B cell (primary cell): ENCODE measurements at places on chromosomes 13 and 19.

- no peak for DNase-seq
Observed at GRCh38 chr13:25687471-25688225, 315.9 kb downstream of the ATP8A2 start.

- DNase-seq: no peak
Observed at GRCh38 chr13:40230833-40231266, 435.6 kb downstream of the FOXO1 start.

- DNase-seq: no peak
Observed at GRCh38 chr19:58468216-58468839, 1.4 kb downstream of the ZNF324 start.

- DNase-seq: no peak
Observed at GRCh38 chr19:38838986-38839761, 7.6 kb upstream of the ECH1 start.

GRCh38 chr13:90154311-90154960 lies 1193.1 kb upstream of the MIR17HG start:
- no peak for DNase-seq

- no peak for DNase-seq
Observed at GRCh38 chr13:74367193-74367592, 233.0 kb upstream of the KLF12 start.
